ENCODE measurements at places on chromosomes 12 and 14.

GRCh38 chr14:35257809-35258208 lies 34.4 kb upstream of the PSMA6 start:
- no peak for DNase-seq

DNA sequence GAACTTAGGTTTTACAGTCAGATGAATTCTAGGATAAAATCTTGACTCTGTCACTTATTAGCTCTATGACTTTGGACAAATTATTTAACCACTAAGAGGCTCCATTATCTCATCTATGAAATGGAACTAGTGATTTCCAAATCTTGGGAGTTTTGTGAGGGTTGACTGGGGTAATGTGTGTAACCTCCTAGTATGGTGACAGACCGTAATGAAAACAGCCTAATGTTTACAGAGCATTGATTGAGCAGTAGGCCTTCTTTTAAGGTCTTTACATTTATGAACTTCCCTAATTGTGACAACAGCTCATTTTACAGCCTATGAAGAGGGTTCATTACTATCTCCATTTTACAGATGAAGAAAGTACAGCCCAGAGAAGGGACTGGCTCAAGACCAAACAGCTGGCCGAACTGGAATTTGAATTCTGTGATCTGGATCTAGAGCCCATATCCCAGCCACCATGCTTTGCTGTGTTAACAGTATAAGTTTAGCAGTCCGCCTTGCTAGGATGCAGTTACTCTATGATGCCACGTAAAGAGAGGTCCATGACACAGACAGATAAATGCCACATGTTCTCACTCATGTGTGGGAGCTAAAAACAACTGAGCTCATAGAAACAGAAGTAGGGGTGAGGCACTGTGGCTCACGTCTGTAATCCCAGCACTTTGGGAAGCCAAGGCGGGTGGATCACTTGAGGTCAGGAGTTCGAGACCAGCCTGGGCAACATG lies 9.1 kb upstream of the FBXL14 start:
- DNase-seq = no peak

DNA sequence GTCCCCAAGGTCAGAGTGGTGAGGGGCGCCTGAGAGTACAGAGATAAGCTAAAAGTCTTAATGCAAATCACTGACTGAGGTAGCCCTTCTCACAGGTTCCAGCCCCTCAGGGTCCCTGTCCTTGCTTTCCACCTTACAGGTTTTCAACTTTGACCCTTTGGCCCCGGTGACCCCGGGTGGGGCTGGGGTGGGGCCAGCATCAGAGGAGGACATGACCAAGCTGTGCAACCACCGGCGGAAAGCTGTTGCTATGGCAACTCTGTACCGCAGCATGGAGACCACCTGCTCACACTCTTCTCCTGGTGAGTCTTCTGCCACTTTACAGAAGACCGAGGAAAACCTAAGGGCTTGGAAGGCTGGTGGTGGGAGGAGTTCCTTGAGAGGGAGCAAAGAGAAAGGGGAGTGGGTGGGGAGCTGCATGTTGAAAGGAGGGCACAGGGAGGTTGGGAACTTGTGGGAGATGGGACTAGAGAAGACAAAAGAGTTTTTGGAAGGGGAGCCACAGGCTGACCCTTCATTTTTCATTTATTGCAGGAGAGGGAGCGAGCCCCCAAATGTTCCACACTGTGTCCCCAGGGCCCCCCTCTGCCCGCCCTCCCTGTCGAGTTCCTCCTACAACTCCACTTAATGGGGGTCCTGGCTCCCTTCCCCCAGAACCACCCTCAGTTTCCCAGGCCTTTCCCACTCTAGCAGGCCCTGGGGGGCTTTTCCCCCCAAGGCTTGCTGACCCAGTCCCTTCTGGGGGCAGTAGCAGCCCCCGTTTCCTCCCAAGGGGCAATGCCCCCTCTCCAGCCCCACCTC lies 2.4 kb downstream of the MBD6 start:
- no peak for DNase-seq

DNA sequence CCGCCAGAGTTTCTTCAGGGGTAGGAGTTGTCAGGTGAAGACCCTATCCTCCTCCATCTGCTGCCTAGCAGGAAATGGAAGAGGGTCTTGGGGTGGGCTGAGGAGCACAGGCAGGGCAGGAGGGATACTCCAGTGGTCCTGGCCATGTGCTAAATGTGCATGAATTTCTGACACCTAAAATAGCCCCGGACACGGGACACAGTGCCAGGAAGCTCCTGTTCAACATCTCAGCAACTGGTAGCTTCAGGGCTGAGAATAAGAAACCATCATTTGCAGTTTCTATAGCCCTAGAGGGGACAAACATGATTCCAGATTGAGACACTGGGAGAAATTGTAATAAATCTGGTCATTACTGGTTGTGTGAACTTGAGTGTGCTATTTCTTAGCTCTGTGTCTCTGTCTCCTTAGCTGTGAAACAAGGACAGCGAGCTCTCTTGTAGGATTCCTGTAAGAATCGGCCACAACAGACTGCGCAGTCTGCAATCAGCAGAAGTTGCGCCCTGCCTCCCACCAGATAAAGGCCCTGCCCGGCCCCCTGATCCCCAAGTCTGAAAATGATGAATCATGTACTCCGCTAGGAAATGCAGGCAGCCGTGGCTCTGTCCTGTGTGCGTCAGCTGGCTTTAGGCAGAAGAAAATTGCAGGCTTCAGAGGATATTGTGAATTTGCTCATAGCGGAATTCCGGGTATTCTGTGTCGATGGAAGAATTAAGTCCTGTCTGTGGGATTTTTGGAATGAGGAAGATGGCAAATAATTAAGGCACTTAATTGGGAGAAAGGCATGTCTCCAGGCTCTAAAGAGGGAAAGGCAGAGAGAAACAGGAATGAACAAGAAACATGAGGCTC lies 35.2 kb upstream of the MEG3 start:
- DNase-seq = no peak

DNA sequence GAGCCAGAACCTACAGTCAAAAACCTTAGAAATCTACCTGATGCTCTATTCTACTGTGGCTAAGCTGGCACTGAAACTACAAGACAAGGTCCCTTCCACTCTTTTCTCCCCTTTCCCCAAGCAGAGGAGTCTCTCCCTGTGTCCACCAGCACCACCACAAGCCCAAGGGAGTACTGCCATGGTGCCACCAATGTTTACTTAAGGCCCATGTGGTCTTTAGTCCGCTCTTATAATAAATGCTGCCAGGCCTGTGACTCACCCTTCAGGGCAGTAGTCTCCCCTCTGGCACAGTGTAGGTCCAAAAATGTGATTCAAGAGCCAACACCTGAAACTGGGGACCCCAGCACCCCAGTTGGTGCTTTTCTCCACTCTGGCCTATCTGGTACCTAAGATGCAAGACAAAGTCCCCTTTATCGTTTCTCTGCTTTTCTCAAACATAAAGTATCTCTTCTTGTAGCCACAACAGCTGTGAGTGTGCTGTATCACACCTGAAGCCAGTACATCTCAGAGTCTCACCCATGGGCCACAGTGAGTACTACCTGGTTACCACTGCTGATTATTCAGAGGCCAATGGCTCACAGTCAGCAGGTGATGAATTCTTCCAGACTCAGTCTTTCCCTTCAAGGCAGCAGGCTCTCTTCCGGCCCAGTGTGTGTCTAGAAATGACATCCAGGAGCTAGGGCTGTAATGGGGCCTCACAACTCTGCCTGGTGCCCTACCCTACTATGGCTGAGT lies 29.3 kb downstream of the SLC38A2 start:
- DNase-seq = no peak

- DNase-seq = no peak
Observed at GRCh38 chr12:52956987-52957386, 8.1 kb downstream of the KRT18 start.

DNA sequence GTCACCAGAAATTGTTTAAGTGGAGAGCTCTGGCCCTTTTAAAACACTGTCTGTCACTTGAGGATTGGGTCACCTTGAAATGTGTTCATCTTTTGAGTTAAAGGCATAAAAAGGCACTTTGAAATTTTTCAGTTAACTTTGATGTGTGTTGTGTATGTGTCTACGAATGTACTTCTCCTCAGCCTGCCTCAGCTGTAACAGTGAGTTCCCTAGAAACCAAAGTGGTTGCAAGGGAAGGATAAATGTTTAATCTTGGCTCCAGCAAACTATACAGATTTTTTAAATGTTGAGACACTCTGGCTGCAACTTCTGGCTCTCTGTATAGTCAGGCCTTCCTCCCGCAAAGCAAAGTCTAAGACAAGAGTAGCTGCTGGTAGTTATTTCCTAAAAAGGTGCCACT lies 8.3 kb downstream of the DERA start:
- DNase-seq = no peak

GRCh38 chr12:91370086-91370868 lies 187.7 kb upstream of the DCN start:
- DNase-seq = no peak

- no peak for DNase-seq
Observed at GRCh38 chr12:102513272-102513671, 32.9 kb upstream of the IGF1 start.

DNA sequence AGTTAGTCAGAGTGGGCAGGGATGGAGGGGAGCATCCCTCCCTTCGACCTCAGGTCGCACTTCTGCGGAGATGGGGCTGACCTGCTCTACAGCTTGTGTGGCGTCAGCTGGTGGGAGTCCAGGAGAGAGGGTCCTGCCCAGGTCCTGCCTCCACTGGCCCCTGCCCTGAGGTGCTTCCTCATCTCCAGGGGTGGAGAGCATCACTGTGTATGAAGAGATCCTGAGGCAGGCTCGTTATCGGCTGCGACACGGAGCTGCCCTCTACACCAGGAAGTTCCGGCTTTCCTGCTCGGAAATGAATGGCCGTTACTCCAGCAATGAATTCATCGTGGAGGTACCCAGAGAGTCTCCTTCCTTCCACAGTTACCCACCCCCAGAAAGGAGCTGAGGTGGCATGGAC lies 20.2 kb downstream of the CLSTN3 start:
- DNase-seq = no peak

- DNase-seq = no peak
Observed at GRCh38 chr14:104792101-104792884, 3.3 kb downstream of the AKT1 start.

DNA sequence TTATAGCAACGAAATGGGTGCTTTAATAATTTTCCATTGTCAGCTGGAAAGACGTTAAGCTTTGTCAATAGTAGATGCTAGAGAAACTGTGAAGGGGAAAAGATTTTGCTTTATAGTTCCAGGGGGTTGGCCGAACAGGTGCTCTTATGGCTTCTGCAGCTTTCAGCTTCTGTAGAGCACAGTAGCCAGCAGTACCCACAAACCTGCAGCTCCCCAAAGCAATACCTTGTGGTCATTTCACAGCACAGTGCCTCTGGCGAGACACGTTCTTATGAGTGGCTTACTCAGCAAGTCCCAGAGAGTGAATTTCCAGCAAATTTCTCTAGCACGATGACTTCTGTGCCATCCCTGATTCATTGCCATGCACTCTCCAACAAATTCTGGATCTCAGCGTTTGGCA lies 416.3 kb upstream of the ATP2B1 start:
- no peak for DNase-seq

DNA sequence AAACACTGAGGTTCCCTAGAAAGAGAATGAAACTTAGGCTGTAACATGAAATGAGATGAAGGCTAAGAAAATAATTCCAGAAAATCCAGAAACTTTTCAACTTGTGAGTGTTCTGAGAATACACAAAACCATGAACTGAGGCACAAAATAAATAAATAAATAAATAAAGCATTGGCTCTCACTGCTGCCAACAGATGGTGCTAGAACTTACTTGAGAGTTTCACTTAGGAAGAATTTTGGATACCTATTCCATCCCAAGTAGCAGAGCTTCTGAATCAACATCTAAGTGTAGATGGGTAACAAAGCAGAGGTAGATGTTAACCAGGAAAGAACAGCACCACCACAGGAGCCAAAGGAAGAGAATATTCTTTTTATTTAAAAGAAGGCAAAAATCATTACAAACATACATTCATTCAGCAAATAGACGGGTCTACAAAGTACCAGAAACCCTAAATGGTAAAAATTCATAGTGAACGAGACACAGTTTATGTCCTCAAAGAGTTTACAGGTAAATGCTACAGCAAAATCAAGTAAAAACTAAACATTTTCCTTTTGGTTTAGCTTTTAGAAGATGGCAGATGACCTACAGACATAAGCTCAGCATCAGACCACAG lies 16.7 kb downstream of the EPS8 start:
- DNase-seq = no peak

GRCh38 chr14:90154110-90154509 lies 92.3 kb downstream of the KCNK13 start:
- no peak for DNase-seq

DNA sequence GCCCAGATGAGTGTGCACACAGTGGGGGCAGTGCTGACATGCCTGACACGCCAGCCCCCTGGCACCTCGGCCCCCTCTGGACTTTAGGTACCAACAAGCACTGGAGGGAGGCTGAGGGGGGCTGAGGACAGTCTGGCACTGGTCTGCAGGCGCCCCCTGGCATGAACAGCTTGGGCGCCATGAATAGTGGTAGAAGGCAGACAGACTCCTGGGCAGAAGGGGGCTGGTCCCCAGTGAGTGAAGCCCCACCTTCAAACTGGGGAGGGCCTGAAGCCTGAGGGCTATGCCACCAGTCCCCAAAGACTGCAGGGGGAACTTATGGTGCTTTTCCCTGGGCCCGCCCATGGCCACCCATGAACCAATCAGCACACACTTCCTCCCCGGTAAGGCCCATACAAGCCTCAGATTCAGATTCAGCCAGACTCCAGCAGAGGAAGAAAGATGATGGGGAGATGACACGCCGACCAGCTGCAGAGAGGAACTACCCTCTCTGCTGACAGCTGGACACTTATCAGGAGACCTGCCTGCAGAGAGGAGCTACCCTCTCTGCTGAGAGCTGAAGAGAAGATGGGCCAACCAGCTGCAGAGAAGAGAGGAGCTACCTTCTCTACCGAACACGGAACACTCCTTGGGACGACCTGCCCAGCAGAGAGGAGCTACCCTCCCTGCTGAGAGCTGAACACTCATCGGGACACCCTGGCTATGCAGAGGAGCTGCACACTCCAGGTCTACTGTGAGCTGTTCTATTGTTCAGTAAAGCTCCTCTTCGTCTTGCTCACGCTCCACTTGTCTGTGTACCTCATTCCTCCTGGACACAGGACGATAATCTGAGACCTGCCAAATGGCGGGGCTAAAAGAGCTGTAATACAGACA lies 324.5 kb downstream of the PCNX1 start:
- DNase-seq = no peak

DNA sequence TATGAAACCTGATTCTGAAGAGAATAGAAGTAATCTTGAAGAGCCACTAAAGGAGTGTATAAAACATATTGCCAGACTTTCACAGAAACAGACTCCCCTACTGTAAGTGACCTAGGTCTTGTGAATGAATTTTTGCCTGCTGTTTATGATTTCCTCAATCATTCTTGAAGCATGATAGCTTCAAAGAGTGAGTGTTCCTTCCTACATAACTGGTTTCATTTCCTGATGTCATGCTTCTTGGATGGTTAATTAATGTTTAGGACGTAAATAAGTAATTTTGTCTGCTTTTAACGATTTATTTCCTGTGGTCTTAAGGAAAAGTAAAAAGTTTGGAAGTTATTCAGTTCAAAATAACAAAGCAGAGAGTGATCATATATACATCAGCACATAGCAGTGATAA lies 129.8 kb downstream of the PIK3C2G start:
- DNase-seq = no peak

All from activated gamma-delta T cell (primary cell).